Activated CD8-positive, alpha-beta memory T cell treated with anti-CD3 and anti-CD28 coated beads for 4 hours (primary cell): ENCODE measurements at places on chromosomes 2 and 18.

- DNase-seq: no peak
Measured at GRCh38 chr18:72542984-72543356, 1.2 kb downstream of the CBLN2 start.

GRCh38 chr18:58175786-58176176 lies 131.8 kb downstream of the NEDD4L start:
- DNase-seq: no peak

GRCh38 chr2:171996021-171996420 lies 3.7 kb upstream of the METAP1D start:
- no peak for DNase-seq

GRCh38 chr2:28927878-28928277 lies 33.4 kb downstream of the WDR43 start:
- no peak for DNase-seq

DNA sequence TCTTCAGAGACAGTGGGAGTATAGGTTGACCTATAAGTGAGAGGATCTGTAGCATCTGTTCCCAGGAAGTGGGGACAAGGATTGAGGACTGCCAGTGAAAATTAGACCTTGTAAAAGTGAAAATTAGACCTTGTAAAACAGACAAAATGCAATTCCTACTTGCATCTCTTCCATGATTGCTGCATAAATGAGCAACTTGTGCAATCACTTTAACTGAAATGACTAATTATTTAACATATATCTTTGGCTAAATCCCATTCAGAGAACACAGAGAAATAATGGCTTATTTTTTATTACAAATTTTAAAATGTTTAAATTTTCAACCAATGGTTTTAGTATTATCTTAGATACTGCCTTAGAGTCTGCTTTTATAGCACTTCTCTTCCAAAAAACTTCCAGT lies 67.2 kb upstream of the NABP1 start:
- no peak for DNase-seq

DNA sequence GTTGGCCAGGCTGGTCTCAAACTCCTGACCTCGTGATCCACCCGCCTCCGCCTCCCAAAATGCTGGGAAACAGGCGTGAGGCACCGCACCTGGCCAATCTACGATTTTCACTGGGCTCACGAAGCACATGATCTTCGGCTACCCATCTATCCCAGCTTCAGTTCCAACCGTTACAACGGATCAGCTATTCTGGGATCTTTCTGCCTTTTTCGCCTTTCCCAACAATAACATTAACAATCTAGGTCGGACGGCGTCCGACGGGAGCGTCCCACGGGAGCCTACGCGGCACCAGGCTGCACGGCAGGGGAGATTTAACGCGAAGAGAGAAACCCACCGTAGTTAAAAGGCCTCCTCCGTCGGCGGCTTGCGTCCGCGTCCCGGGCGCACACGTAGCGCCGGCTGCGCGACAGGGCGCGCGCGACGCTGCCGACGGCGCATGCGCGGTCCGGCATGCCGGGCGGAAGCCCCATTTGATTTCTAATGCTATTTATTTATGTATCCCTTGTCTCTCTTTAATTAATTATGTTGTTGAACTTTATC lies at the start of gene MSL3B:
Gene MSL3B, minus strand, starts transcription at position 394 of the 540 bp plus-strand sequence.
- peak; percentile 14 for DNase-seq

- no peak for DNase-seq
Measured at GRCh38 chr2:226426292-226426736, 373.3 kb downstream of the IRS1 start.

GRCh38 chr2:236965021-236965840 lies 120.5 kb upstream of the COPS8 start:
- no peak for DNase-seq

DNA sequence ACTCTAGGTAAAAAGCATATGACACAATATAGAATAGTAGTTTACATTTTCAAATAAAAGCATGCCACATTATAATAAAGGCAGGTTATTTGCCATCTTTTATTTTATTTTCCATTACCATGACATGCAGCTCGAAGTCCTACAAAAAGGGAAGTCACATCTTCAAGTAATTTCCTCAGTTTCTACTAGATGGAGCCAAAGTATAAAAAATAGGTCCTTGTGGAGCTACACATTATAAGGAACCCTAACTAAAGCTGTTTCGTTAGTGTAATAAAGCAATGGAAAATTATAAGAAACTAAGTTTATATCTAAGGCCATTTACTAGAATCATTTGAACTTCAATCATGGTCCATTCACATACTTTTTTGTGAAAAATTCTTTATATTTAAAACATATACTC lies 674.5 kb downstream of the KCNJ3 start:
- DNase-seq: no peak

DNA sequence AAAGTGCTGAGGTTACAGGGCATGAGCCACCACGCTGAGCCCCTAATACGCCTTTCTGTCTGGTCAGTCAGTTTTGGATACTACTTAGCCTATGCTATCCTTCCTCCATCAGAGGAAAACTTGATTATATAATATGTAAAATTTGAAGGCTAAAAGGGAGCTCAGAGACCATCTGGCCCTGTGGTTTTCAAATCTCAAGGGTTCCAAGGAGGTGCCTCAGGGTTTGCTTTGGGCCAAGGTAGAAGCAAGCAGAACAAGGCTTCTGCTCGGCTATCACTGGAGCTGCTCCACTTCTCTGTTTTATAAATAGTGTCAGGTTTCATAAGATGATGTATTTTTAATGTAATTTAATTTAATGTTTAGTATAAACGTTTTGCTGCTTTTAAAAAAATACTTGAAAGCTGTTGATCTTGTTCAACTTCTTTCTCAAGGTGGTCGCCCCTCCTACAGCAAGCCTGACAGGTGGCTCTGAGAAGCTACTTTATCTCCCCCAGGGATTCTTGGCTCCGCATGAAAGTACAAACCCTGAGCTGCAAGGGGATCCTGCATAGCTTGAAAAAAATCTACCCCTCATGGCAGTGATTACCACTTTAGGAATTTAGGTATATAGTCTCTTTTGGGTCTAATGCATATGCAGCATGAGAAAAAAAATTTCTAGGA lies 290.3 kb downstream of the CNTNAP5 start:
- DNase-seq: no peak

GRCh38 chr2:88919087-88919738 lies 227.7 kb downstream of the RPIA start:
- DNase-seq: no peak

- DNase-seq: no peak
Measured at GRCh38 chr2:235414422-235414821, 79.4 kb upstream of the AGAP1 start.

GRCh38 chr2:190213441-190214335 lies 105.9 kb downstream of the HIBCH start:
- DNase-seq: no peak

DNA sequence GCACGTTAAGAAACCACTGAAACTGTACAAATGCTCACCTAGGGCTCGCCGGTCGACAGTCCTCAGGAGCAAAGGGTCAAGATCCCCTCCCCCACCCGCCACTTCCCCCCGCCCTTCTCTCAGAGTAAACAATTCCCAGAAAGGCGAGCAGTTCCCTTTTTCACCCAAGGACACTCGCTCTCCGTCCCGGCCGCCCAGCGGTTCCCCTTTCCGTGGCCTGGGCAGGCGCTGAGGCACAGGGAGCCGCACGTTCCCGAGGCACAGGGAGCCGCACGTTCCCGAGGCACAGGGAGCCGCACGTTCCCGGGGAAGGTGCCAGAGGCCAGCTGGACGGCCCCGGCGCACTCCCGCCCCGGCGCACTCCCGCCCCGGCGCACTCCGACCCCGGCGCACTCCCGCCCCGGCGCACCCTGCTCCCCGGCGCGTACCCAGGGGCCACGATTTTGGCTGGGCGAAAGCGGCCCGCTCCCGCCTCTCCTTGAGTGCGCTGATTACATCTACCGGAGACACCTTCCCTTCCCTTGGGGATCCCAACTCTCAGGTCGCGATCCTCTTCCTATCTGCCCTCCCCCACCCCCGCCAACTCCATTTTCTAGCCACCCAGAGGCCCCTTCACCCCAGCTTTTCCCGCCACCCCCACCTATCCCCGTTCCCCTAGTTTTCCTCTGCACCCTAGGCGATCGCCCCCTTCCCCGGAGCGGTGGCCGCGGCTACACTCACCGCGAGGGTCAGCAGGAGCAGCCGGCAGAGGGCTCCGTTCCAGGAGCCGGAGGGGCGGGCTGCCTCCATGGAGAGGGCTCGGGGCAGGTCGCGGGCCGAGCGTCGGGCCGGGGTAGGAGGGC lies 817 bp downstream of the DSC2 start:
- DNase-seq: no peak

GRCh38 chr2:117703858-117704257 lies 110.6 kb upstream of the DDX18 start:
- DNase-seq: no peak

GRCh38 chr2:236127010-236127409 lies 41.2 kb downstream of the GBX2 start:
- no peak for DNase-seq

GRCh38 chr2:3460831-3461800 lies 58.2 kb downstream of the ADI1 start:
- no peak for DNase-seq

DNA sequence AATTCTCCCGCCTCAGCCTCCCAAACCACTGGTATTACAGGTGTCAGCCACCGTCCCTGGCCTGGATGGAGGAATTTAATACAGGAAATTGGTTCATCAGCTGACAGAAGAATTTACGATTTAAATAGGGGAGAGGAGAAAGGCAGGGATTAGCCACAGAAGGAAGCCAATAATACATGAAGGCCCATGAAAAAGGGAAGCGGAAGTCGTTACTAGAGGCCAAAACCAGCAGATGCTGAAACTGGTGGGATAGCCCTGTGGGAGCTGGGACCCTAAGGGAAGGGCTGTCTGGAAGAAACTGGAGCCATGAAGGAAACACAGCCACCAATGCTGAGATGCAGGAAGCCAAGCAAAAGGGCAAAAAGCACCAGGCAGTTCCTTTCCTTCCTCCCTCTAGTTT lies 163.7 kb upstream of the RMP24 start:
- DNase-seq: no peak

DNA sequence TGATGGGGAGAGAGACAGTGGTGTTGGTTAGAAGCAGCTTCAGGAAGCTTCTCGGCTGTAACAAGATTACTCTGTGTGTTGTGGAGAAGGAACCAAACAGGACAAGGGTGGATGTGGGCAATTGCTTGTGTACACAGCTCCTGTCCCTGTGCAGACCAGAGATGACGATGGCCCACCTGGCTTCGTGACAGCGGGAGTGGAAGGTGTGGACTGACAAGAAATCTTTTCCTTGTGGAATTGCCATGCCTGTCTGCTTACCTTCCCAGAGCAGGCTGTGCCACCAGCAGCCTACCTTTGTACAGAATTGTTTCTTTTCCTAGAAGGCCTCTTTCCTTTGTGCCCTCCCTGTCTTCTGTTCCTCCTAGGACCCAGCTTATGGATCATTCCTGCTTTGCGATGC lies 93.8 kb downstream of the ITGB1BP1 start:
- DNase-seq: no peak

DNA sequence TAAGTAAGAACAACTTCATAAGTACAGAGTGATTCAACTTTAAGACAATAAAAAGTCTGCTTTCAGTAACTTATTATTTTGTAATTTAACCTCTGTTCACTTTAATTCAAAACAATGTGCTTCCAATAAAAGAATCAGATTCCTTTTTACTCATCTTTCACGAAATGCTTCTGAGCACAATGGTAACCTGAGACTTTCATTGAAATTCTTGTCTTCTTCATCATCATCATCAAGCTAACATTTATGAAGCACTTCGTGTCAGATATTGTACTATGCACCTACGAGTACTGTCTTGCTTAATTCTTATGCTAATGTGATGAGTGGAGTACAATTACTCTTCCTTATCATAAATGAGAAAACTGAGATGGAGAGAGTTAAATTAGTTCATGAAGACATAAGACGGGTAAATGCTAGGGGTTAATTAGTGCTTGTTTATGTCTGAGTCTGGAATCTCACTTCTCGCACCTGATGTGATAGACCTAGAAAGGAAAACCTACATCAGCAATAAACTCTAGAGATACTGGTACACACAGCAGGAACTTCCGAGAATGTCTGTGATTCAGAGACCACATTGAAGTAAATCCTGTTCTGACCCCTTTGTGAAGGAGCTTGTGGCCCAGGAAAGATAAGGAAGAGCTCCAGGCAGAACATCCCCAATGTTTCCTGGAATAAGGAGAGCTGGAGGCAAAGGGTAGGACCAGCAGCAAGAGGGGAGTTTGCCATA lies 227.6 kb upstream of the ETAA1 start:
- no peak for DNase-seq

- DNase-seq: no peak
Measured at GRCh38 chr2:221216636-221217035, 355.5 kb downstream of the EPHA4 start.

DNA sequence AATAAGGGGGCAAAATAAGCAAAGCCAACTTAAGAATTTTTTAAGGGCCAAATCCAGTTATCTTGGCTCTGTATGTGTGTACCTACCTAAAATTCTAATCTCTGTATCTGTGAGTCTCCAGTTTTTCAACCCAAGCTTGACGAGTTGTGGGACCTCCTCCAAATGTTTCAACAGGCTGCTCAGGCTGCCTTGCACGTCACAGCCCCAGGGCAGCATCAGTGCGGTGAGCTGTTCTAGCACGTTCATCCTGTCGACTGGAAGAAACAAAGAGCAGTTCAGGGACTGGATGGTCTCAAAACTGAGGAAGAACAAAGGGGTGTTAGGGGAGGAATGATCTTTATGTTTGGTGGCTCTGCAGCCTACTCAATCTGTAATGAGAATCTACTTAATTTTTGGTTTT lies 29.4 kb downstream of the NLRC4 start:
- no peak for DNase-seq

DNA sequence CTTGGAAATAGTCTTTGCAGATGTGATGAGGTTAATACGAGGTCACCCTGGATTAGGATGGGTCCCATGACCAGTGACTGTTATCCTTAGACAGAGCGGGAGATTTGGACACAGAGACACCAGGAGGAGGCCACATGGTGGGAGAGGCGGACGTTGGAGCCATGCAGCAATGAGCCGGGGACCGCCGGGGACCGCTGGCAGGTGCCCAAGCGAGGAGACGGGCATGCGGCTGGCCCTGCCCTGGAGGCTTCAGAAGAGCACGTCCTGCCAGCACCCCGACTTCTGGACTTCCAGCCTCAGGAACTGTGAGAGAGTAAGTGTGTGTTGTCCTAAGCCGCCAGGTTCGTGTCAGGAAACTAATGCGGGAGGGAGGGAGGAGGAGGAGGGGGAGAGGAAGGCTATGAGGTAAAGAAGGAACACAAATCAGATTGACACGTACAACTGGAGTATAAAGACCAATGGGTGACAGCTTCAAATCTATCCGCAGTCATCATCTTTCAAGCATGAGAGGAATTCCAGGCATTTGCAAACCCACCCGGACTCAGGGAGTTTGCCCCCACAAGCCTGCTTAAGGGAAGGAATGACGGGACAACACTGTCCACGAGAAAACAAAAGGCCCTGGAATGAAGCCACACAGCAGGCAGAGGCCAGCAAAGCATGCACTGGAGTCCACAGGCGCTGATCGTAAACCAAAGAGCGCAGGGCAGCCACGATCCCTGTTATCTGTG lies 11.6 kb upstream of the BOK start:
- DNase-seq: no peak

DNA sequence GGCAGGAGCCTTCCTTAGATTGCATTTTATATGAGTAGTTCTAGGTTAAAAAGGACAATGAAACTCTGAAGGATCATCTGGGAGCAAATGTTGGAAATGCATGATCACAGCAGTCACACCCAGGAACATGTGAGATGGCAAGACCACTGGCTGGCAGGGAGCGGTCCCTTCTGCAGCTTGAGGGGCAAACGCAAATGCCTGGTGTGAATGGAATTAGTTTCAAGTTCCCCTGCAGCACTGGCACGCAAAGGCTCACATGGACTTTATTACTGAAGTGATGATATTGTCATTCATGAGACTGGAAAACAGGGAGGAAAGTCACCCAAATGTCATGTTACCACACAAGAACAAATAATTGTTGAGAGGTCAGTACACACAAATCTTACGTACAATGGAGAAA lies 223.3 kb downstream of the FBXO15 start:
- no peak for DNase-seq
